ENCODE measurements at places on chromosomes 6 and 20. TPM values are rescaled to one million over a fixed set of nuclear protein-coding genes. Genes with fewer than 3 reads are reported as not detected.

The MOXD1 gene
- total RNA-seq = 0.07 TPM

The KCNQ2 gene
- not detected for total RNA-seq

The IL17F gene
- not detected for total RNA-seq

The STMND1 gene
- total RNA-seq = not detected

The BYSL gene
- 10.3 TPM for total RNA-seq

The PKHD1 gene
- not detected for total RNA-seq

The KCNK15 gene
- not detected for total RNA-seq

The DCBLD1 gene
- 16.0 TPM for total RNA-seq

The PHACTR1 gene
- 12.5 TPM for total RNA-seq

The TREML4 gene
- total RNA-seq = not detected

The SPEF1 gene
- total RNA-seq = not detected

The TINAG gene
- not detected for total RNA-seq

The ADGRF5 gene
- total RNA-seq = 185 TPM

The BPIFB1 gene
- not detected for total RNA-seq

The NRN1 gene
- 42.9 TPM for total RNA-seq

The OR12D3 gene
- not detected for total RNA-seq

The GMPR gene
- 33.0 TPM for total RNA-seq

The C4A gene
- total RNA-seq = 1.3 TPM

The SIGLEC1 gene
- not detected for total RNA-seq

The SNAI1 gene
- 11.3 TPM for total RNA-seq

The CALHM4 gene
- total RNA-seq = 0.87 TPM

The TIAM2 gene
- 8.9 TPM for total RNA-seq

The NNAT gene
- total RNA-seq = not detected

The SERINC1 gene
- 86.7 TPM for total RNA-seq

Measured in mammary microvascular endothelial cell (primary cell).